Stimulated activated CD4-positive, alpha-beta T cell treated with anti-CD3 and anti-CD28 coated beads, Interleukin-15, amount 100 ng/mL, for 48 hours (primary cell): ENCODE measurements at places on chromosomes 6 and 20.
A peak's percentile ranks its signal among the peaks of the same experiment; 100 is the strongest.

DNA sequence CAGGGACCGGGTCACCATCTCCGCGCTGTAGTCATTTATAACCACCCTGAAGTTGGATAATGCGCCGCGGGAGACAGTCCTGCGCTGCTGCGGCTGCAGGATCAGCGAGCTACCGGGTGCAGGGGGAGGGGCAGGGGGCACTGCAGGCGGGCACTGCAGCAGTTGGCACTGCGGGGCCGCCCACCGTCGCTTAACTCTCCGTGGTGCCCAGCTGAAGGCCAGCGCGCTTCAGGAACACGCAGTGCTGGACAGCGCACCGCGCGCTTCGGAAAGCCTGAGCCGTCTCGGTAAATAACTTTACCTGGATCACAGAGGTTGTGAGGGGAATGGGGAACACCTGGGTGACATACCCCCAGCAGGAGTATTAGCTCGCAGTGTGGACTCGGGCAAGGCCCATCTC is 12.4 kb upstream of the LRFN2 start:
- DNase-seq = no peak

- DNase-seq = no peak
These were observed 2.6 kb downstream of the CST3 start for GRCh38 chr20:23634985-23635767.

DNA sequence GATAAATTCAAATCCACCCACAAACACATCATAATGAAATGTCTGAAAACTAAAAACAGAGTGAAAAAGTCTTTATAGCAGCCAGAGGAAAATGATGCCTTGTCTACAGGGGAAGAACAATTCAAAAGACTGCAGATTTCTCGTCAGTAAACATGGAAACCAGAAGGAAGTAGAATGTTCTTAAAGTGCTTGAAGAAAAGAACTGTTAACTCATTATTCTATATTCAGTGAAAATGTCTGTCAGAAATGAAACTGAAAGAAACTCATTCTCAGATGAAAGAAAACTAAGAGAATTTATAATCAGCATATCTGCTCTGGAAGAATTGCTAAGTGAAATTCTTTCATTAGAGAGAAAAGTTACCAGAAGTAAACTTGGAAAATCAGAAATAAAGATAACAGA is 416.1 kb downstream of the TBC1D32 start:
- no peak for DNase-seq

DNA sequence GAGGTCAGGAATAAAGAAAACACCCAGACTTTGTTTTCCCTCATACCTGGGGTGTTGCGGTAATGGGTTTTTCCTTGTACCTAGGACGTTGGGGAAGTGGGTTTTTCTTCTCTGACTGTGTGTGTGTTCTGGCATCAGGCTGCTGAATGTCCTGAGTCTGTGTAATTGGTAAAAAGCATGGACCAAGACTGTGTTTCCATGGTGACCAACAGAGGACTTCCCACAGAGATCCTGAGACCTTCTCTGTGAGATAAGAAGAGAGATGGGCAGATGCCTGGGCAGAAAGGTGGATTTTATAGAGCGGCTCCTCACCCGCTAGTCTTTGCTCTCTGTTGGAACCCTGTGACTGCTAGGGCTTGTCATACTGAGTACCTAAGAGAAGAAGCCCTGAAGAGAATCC is 135.4 kb upstream of the GGTLC1 start:
- no peak for DNase-seq

DNA sequence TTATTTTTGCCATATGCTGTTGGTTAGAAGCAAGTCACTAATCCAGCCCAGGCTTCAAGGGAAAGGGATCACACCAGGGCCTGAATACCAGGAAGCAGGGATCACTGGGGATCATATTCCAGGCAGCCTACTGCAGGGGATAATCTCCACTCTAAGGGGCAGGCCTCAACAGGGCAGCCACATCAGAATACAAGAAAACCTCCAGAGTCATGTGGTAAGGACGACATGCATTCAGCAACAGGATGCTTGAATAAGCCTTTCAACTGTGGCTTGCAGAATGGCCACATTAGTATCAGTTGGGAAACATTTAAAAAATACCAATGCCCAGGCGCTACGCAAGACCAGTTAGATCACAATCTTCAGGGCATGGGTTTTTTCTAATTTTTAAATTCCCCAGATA is 109.1 kb downstream of the LY86 start:
- DNase-seq = no peak

- no peak for DNase-seq
These were observed 79.0 kb downstream of the SYNJ2 start for GRCh38 chr6:158060455-158061360.

DNA sequence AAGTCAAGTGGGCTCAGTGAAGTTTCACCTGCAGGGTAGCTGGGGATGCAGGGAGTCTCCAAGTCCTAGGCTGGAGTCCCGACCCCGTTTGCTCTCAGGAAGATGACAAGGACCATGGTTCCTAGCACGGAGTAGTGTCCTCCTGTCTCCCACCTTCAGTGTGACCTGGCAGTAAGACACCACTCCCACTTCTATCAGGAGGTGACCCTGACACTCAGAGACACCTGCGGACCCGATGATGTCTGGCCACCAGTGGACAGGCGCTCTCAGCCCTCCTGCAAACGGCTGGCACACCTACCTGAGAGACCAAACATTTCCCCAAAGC is 1.1 kb downstream of the SOD2 start:
- DNase-seq = no peak

DNA sequence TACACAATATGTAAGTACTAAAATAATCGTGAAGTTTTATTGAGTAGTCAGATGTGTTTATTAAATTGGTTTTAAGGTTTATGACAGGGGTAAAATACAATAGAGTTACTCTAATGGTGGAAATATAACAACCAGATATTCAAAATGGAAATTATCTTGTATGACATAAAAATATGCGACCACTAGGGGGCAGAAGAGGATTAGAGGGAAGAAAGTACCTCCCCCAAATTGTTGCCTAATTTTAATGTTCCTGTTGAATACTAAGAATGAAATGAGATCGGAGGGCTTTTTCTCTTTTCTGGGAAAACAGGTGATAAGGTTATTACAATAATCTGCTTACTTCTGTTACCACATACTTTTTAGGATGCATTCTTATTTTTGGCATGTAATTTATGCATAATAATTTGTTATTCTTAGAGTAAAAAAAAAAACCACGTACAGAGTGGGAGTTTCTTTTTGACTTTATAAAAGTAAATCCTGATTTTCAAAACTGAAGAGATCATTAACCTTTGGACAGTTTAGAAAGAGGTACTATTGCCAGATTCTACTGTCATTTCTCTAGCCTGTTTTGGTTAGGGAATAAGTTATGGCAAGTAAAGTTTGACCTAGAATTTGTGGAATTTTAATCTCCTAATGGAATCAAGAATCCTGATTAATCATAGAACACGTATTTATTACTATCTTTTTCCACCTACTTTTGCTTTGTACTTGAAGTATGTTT is 159.2 kb downstream of the CD109 start:
- DNase-seq = peak; percentile 1

DNA sequence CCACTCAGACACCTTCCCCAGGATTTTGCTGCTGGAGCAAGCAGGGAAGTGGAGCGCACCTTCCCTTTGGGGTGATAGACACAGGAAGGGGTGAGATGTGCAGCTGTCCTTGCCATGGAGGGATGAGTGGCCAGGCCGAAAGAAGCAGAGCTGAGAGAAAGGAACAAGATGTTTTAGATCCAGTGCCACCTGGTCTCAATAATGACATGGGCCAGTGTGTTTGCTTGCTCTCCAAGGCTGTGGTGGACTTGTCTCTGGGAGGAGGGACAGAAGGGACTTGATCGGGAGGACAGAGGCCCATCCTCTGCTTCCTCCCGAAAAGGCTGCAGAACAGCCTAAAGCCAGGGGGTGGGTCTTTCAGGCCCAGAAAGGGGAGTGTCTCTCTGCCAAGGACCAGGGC is 61.7 kb upstream of the CCDC167 start:
- no peak for DNase-seq

- DNase-seq = no peak
These were observed 66.9 kb upstream of the KCNK16 start for GRCh38 chr6:39389484-39389767.

DNA sequence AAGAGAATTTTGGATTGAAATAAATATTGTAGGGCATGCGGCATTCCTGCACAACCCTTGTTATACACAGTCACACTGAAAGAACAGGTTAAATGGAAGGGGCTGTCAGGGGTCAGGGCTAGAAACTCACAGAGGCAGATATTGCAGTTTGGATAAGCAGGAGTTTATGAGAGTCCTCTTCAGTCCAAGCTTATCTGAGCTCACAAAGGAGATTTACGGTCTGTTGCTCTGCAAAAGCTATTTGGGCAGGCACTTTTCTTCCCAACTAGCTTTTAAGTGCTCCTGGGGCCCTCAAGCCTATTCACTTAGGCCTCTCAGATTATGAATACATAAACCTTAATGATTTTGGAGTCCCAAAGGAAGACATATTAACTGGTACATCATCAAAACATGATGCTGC is 156.2 kb downstream of the SOX4 start:
- DNase-seq = no peak

- DNase-seq = no peak
These were observed 209.0 kb downstream of the LRFN2 start for GRCh38 chr6:40378071-40378724.

GRCh38 chr20:6185268-6185667 is 62.4 kb upstream of the FERMT1 start:
- DNase-seq = no peak

GRCh38 chr6:76509397-76509796 is 436.9 kb upstream of the IMPG1 start:
- no peak for DNase-seq

GRCh38 chr6:146697921-146698320 is 99.1 kb downstream of the ADGB start:
- no peak for DNase-seq

DNA sequence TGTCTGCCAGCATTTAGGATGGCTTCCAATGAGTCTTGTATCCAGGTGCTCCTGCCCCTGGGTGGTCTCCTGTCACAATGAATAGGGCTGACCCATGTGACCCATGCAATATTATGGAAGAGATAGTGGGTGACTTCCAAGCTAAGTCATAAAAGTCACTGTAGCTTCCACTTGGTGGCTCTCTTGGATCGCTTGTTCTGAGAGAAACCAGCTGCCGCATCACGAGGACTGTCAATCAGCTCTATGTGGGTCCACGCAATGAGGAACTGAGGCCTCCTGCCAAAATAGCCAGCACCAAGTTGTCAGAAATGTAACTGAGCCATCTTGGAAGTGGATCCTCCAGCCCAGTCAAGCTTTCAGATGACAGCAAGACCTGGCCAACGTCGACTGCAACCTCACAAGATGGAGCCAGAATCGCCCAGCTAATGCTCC is 14.9 kb upstream of the MATN4 start:
- no peak for DNase-seq

DNA sequence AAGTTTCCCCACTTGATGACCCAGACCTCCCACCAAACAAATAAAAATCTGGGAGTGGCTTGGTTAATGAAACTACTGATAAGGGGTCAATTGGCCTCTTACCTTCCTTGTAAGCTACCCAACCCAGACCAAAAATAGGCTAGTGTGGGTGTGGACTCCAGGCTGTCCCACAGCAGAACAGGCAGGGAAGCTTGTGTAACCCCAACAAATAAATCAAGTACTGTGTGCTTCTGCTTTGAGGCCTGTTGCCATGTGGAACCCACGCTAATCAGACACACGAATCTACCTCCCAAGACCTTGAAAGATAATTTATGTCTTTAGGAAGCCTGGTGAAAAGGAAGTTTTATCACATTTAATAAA is 33.7 kb upstream of the PAQR8 start:
- no peak for DNase-seq

- no peak for DNase-seq
These were observed 496.3 kb upstream of the MAP3K7 start for GRCh38 chr6:91083211-91083610.
